ENCODE measurements at places on chromosomes 16 and 17. TPM values are rescaled to one million over a fixed set of nuclear protein-coding genes. Genes with fewer than 3 reads are reported as not detected.

The CRYBA1 gene
- total RNA-seq: not detected

The ACSM3 gene
- total RNA-seq: 0.65 TPM

The KRTAP4-9 gene
- not detected for total RNA-seq

The MYLK3 gene
- not detected for total RNA-seq

The SPN gene
- total RNA-seq: not detected

The SCNN1B gene
- not detected for total RNA-seq

The ATP2C2 gene
- not detected for total RNA-seq

The CYBA gene
- 41.5 TPM for total RNA-seq

The HSD17B1 gene
- 4.7 TPM for total RNA-seq

The PRR11 gene
- total RNA-seq: 64.7 TPM

The CHST4 gene
- total RNA-seq: not detected
